ENCODE measurements at places on chromosomes 2 and 18.

DNA sequence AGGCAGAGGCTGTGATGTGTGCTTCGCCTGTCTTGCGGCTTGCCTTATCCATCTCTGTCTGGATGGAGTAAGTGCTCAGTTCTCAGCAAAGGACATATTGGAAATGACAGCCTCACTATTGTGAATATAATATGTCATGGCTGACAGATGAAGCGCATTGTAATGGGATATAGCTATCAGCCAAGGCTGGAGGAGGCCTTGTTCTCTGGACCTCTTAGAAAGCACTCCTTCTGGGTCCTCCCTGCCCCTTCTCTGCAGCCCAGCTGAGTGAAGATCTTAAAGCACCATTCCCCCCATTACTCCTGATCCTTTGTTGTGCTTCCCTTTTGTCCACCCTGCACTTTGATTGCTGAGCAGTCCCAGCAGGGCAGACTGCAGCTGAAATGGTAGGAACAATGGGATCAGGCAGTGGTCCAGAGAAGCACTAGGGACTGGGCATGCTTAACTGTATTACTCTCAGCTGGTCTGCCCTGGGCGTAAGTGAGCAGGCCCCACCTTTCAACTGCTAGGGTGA lies 265.3 kb downstream of the SETBP1 start:
- DNase-seq: no peak

DNA sequence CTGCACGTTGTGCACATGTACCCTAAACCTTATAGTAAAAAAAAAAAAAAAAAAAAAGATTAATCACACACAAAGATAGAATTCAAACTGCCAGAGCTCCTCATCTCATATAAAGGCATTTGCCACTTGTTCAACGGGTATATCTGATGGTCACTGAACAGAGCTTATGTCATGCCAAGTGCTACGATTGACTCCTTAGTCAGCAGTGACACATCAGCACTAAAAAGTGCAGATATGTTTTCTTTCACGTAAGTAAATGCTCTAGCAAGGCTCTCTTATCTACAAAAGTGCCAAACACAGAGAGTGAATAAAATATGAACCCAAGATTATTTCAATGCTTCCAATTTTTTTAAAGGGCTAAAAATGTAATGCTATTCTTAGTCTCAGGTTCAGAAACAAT lies 1.1 kb downstream of the LMAN1 start:
- DNase-seq: no peak

- no peak for DNase-seq
Observed at GRCh38 chr2:136905779-136906178, 140.4 kb downstream of the THSD7B start.

DNA sequence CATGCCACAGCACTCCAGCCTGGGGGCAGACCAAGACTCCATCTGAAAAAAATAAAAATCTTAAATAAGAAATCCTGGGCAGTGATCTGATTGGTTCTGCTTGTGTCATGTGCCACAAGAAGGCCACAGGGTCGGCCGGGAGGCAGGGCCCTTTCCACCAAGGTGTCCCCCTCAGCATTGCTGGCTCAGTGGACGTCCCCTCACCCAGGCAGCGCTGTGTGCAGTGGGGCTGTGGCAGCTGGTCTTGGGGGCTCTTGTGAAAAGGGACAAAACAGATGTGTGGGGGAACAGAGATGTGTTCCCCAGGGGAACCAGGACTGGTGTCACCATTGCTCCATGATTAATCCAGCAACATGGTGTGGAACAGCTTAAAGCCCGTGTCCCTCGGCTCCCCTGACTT lies 60.5 kb downstream of the HS6ST1 start:
- no peak for DNase-seq

DNA sequence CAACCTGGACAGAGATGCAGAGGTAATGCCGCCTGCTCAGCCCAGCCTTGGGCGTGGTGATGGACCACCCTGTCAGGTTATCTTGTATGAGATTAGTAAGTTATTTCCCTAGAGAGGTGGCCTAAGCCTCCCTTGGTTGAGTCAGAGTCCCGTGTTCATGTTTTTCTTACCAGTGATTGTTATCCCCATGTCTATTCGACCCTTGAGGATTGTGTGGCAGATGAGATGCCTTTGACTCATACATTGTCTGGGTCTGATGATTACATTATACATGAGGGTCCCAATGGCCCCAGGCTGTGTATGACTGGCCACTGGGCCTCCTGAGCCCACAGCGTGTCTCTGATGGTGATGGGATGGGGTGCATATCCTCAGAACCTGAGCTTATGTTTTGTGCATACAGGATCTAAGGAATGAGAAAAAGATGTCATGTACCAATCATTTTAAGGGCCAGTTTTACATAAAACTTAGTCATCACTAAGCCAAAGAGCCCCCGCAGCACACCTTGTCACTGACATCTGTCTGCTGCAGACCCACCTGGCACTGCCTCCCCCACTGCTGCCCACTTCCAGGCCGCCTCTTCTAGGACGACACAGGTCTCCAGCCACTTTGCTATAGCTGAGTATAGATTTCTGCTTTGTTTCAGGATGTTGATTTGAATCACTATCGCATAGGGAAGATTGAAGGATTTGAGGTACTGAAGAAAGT lies 7.7 kb downstream of the PPP1R7 start:
- no peak for DNase-seq

- no peak for DNase-seq
Observed at GRCh38 chr2:74847070-74847858, 13.3 kb downstream of the HK2 start.

DNA sequence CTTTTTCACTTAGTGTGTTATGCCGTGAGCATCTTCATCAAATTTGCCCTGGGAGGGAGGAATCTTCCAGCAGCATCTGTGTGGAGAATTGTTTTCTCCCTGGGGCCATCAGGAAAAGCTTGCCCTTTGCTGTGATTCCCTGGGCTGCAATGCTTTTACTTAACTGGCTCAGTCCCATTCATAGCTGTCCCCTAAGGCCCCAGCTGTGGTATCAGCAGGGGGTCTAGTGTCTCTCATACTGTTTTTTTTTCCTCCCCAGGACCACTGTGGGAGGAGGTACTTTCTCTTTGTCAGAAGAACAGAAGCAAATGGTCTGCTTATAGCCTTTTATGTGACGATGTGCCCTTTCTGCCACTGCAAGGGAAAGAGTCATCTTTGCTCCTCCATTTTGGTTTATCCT lies 176.8 kb upstream of the CELF4 start:
- DNase-seq: no peak

All from stimulated activated CD4-positive, alpha-beta T cell treated with anti-CD3 and anti-CD28 coated beads, Interleukin-1b, Interleukin-23, amount 100 ng/mL, for 1 hour (primary cell).